ENCODE measurements at places on chromosomes 1 and 21.

DNA sequence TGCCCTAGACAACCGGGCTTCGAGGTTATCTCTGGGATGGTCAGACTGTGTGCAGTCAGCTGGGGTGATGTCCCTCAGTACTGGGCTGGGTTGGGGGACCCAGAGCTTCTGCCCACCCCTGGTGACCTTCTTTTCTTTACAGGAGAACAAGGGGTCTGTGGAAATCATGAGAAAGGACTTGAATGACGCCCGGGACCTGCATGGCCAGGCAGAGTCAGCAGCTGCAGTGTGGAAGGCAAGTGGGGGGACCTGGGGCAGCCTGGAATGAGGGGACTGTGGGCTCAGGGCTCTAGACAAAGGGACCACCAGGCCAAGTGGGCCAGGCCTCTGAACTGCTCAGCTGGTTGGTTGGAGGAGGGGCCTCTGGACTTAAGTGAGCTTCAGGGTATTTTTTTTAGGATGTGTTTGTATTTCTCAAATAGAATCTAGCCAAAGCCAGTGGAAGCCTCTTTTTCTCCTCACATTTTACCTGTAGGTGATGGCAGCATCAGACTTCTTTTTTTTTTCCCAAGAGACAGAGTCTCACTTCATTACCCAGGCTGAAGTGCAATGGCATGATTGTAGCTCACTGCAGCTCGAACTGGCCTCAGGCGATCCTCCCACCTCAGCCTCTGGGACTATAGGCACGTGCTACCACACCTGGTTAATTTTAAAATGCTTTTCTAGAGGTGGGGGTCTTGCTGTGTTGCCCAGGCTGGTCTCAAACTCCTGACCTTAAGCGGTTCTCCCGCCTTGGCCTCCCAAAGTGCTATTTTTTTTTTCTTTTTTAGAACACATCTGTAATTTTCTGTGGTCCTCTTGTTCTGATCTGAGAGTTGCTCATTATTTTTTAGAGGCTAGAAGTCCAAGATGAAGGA is 1.9 kb downstream of the RNF187 start:
- DNase-seq: no peak

GRCh38 chr1:87888446-87888845 is 559.8 kb downstream of the LMO4 start:
- DNase-seq: no peak

GRCh38 chr1:220828950-220829586 is 42.4 kb downstream of the MTARC1 start:
- DNase-seq: no peak

GRCh38 chr21:31318971-31319370 is 25.1 kb downstream of the TIAM1 start:
- DNase-seq: no peak

GRCh38 chr1:26822737-26823395 is 3.6 kb upstream of the ZDHHC18 start:
- no peak for DNase-seq

GRCh38 chr21:35102488-35103371 is 53.6 kb upstream of the RUNX1 start:
- no peak for DNase-seq

- DNase-seq: no peak
These were observed 31.1 kb downstream of the SIPA1L2 start for GRCh38 chr1:232598837-232599177.

GRCh38 chr1:177190308-177190970 is 19.7 kb downstream of the BRINP2 start:
- DNase-seq: no peak

- no peak for DNase-seq
These were observed 162.7 kb upstream of the COL6A1 start for GRCh38 chr21:45818904-45819285.

- no peak for DNase-seq
These were observed 28.2 kb upstream of the CTSK start for GRCh38 chr1:150836129-150836773.

GRCh38 chr1:236421022-236421421 is 26.9 kb downstream of the EDARADD start:
- DNase-seq: no peak

GRCh38 chr1:196774175-196774574 is 465 bp upstream of the CFHR3 start:
- no peak for DNase-seq

DNA sequence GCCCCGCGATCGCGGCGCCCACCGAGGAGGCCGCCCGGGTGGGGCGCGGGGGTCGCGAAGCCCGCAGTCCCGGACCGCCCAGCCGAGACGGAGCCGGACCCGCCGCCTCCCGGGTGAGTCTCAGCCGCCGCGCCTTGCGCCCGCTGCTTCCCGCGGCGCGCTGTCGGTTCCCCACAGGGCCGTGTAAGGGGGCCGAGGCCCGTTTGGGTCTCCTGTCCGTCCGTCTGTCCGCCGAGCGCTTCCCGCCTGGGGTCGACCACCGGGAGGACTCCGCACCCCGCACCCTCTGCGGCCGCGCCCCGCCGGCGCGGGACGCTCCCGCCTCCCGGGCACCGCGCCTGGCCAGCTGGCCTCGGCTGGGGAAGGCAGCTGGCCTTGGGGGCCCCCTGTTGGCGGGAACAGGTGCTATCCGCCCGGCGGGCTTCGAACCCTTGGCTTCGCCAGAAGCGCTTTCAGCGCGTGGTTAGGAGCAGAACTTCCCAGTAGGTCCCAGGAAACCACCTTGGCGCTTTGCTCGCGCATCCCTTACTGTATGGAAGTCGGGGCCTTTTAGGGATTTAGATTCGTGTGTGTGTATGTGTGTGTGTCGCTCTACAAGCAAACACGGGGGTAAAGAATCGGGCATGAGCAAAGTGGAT is 414 bp downstream of the TMEM51 start:
- DNase-seq: no peak

GRCh38 chr1:210689826-210690225 is 361.1 kb downstream of the HHAT start:
- DNase-seq: no peak

- DNase-seq: no peak
These were observed 51.9 kb upstream of the DMRTA2 start for GRCh38 chr1:50474859-50475809.

DNA sequence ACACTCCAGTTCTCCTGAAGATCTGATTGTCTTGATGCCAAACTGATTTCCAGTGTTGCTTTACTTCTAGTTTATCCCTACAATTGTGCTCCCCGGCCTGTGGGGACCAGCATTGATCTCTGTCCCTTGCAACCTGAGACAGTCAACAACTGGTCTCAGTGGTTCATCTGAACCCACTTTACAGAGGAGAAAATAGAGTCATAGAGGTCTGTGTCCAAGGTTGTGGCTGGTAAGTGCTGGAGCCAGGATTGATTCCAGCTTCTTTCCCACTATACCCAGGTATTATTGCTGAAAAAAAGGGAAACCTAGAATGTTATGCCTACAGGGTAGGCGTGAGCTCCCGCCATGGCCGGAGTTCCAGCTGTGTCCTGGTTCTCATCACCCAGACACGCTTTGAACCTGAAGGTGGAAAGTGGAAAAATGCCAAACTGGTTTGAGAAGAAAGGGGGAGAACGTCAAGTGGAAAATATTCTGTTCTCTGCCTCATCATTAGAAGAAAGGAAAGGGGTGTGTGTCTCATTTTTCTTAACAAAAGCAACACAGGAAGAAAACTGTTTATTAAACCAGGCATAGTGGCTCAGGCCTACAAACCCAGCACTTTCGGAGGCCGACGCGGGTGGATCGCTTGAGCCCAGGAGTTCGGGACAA is 60.7 kb upstream of the ITPKB start:
- DNase-seq: no peak

DNA sequence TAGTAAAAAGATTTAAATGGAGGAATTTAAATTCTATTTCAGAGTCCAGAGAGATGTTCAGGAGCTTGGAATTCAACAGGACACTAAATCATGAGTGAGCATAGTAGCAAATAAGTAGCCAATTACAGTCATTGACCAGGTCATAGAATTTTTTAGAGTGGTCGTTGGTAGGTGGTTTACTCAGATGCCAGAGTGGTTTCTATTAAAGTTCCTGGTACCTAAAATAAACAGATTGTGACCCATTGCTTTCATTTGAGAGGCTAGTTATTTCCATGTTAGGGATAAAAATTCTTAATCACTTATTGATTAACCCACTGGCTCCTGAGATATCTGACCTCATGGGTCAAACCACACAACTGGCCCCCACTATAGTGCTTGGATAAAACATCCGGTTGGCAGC is 201.3 kb downstream of the ASTN1 start:
- no peak for DNase-seq

GRCh38 chr1:231315887-231316286 is 21.8 kb downstream of the EXOC8 start:
- no peak for DNase-seq

- DNase-seq: no peak
These were observed 71.5 kb upstream of the NR5A2 start for GRCh38 chr1:199956005-199956404.

GRCh38 chr1:84121360-84121759 is 22.7 kb upstream of the PRKACB start:
- DNase-seq: no peak

DNA sequence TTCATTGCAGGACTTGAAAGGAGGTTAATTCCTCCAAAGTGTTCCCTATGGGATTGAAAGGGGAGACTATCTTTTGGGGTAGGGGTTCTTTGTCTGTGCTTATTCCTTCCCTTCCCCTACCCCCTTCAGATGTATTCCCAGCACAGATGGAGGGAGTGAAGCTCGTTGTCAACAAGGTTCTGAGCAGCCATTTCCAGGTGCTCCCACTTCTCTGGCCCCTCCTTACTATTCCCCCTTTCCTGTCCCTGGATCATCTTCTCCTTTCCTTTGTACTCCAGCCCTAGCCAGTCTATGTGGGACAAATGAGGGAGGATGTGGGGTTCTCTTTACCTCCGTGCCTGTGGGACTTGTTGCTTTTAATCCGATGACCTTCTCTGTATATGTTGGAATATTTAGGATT is 899 bp downstream of the TOMM40L start:
- no peak for DNase-seq

DNA sequence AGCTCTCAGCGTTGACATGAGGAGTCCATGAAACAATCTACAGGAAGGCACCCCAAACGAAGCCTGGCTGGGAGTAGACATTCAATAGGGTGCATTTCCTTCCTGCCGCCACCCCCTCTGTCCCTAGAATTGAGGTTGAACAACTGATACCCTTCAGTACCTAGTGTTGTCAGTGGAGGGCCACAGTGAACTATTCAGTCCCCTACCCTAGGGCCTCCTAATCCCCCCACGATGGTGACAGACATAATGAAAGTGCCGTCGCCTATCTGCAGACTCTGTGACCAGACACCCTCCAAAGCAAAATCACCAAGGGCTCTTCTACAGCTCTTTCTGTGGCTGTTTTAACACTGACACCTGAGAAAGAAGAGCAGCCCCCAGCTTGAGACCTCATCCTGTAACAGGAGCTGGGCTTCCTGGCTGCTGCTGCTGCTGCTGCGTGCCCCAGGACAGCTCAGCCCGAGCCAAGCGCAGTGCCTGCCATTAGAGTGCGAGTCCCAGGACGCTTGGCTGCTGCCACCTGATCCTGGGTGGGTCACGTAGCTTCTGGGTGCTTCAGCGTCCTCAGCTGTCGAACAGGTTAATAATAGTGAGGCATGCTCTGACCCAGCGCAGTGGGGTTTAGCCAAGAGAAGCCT is 183.0 kb downstream of the ZBTB18 start:
- DNase-seq: no peak

DNA sequence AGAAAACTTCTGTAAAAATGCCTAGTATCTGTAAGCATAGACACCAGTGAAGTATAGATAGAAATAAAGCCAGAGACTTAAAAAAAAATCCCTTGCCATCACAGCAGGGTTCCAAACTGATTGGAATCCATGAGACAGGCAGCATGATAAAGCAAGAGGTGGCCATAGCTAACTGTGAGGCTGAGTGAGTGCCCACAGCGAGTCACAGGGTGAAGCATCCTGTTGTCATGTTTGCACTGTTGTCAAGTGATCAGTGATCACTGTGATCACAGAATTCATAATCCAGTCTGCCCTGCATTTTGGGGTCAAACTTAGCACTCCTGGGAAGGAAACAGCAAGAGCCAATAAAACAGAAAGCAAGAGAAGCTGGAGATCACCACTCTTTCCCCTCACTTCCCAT is 33.3 kb downstream of the LRRC8B start:
- DNase-seq: no peak

GRCh38 chr1:99623554-99623953 is 22.4 kb upstream of the PALMD start:
- no peak for DNase-seq

- no peak for DNase-seq
These were observed 216.9 kb downstream of the MATN1 start for GRCh38 chr1:30506291-30507015.

DNA sequence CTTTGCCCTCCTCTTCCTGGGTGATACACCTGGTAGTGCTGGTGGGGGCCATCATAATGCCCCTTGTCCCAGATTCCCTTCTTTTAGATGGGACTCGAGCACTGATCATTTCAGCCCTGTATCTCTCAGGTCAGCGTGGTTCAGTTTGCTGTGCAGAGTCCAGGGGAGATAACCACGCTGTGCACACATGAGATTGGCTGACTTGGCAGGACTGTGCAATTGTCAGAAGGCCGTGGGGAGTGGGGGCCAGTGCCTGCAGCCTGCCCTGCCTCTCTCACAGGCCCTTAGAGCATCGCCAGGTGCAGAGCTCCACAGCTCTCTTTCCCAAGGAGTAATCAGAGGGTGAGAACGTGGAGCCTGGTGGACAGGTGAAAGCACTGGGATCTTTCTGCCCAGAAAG is 15.2 kb downstream of the EPHX1 start:
- DNase-seq: no peak

GRCh38 chr1:43934101-43934985 is 742 bp downstream of the ARTN start:
- DNase-seq: no peak

GRCh38 chr1:67285780-67286488 is 21.7 kb upstream of the IL12RB2 start:
- no peak for DNase-seq

DNA sequence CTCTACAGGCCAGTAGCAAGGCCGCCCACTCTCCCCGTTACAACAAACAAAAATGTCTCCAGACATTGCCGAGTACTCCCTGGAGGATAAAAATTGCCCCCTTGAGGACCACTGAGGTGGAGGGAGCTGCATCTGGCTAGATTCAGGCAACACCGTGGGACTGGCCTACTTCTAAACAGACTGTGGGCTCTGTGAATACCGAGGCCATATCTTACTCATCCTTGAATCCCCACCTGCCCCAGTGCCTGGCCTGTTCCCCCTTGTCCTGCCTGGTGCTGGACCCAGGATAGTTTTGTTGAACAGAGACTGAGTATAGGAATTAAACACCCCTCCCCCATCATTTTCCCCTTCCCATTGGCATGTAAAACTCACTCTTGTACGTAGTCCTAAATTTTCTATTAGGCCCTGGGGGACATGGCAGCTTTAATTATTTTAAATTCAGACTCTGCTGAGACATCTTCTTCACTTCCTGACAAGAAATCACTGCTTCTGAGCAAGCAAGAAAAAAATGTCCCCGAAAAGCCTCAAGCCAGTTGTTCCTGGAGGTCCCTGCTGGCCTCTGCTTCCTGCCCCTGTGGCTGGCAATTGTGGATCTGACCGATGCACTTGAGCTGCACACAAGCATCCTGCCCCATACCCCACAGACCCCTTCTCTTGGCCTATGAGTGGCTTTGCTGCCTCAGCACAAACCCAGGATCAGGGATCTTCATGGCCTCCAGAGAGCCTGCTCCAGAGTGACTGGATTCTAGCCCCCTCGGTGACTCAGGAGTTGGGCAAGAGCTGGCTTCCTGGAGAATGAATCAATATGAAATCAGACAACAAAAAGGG is 111.0 kb downstream of the ACTL8 start:
- no peak for DNase-seq

- DNase-seq: no peak
These were observed 45.7 kb upstream of the CACYBP start for GRCh38 chr1:174954073-174954460.

GRCh38 chr1:113519556-113519955 is 129.2 kb downstream of the MAGI3 start:
- no peak for DNase-seq

GRCh38 chr1:76500116-76500515 is 367.2 kb upstream of the ST6GALNAC5 start:
- no peak for DNase-seq

All from SK-N-MC (cell line).